Cortex of kidney (tissue), 1 donor: ENCODE measurements at places on chromosomes 6 and 20.

GRCh38 chr6:49342410-49342809, 120.6 kb downstream of the MMUT start:
- no peak for DNase-seq

DNA sequence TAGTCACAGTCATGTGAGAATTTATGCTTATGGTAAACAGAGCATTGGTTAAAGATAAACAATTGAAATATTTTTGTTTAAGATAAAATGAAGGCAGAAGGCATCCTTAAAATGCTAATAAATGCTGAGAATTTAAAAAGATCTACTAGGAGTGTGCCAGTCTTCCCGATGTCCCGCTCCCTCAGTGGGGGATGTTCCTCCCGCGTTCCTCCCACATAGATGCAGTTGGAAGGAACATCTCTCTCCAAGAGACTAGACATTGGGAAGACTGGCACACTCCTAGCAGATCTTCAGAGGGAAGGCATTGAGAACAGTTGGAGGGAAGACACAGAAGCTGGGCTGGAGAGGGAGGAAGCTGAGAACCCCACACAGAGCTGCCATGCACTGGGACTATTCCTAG, 203.3 kb downstream of the EDN1 start:
- no peak for DNase-seq

GRCh38 chr6:119915971-119916370, 566.4 kb upstream of the MAN1A1 start:
- DNase-seq = no peak

DNA sequence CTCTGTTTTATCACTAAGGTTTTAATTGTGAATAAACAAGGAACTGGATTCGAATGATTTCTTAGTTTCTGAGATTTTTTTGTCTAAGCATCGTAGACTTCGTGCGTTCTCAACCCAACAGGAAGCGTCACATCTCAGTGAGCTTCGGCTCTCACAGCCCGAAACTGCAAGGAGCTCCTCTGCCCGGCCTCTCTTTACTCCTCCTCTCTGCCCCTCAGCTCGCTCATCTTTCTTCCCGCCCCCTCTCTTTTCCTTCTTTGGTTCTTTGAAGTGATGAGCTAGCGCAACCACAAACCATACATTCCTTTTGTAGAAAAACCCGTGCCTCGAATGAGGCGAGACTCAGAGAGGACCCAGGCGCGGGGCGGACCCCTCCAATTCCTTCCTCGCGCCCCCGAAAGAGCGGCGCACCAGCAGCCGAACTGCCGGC, 480 bp upstream of the NT5E start:
- DNase-seq = no peak

DNA sequence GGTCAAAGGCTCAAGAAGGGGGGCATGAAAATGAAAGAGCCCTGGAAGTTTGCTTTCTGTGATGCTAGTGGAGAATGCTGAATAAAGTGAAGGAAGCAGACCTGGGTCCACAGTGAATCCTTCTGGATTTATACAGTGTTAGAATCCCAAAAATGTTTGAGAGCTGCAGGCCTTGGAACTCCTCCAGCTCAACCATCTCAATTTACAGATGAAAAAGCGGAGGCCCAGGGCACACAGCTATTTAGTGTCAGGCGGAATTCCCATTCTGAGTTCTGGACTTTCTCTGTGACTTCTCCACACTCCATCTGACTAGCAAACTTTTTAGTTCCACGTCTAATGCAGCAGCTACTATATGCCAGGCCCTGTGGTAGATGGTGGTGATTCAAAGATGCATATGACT, 1.5 kb upstream of the PRSS35 start:
- DNase-seq = no peak

DNA sequence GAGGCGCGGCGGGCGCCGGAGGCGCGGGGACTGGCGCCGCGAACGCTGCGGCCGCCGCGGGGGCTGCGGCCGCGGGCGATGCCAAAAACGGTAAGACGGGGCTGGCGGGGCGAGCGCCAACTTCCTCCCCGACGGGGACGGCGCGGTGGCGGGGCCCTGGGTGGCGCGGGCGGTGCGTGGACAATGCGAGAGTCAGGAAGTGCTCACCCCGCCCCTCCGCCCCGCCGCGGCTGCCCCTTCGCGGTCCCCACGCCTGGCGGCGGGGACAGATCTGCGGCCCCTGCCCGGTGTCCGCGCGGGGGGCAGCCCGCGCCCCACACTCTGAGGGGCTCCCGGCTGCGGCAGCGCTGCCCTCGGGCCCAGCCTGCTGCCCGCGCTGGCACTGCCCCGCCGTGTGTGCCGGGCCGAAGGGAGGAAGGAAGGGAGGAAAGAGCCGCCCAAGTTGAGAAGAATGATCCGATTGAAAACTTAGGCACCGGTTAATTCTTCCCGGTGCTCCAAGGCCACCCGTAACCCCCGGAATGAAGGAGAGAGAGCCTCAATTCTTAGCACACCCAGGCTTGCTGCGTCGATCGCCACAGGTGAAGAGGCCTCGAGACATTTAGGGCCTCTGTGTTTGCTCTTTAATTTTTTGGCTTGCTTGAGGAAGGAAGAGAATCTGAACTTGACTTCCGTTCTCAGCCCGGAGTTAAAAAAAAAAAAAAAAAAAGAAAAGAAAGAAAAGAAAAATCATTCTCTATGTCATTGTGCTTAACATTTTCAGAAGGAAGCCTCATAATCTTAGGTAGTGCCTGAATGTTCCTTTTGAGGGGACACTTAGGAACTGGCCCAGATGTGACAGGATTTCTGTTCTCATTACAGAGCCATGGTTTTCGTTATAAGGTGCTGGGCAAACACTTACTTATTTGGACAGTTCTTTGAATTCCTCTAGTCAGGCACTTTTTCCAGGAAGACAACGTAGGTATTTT, 982 bp downstream of the HECA start:
- DNase-seq = no peak
